ENCODE measurements at places on chromosomes 2 and 18. TPM values are rescaled to one million over a fixed set of nuclear protein-coding genes. Genes with fewer than 3 reads are reported as not detected.
A peak's percentile ranks its signal among the peaks of the same experiment; 100 is the strongest.

DNA sequence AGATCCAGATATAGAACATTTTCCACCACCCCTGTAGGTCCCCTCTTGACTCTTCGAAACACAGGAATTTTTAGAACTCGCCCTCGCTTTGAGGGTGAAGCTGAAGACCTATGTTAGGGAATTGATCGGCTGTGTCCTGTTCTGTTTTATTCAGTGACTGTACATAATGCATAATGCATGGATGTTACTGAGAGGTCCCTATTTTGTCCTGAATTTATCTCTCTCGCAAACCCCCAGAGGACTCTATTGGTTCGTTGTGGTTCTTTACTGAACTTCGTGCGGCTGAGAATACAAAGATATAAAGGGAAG lies 431 bp upstream of the EIF5B start:
- H3K27me3 ChIP-seq: no peaks in the 10 kb centered on the region
- H3K4me3 ChIP-seq: peak overlapping the region; percentile 95
- DNase-seq: peak; percentile 32
- peak overlapping the region; percentile 91 for H3K27ac ChIP-seq
- H3K36me3 ChIP-seq: peaks cover 6% of the 10 kb centered on the region
- H3K4me1 ChIP-seq: peaks cover 11% of the 10 kb centered on the region

GRCh38 chr2:54360055-54360792 lies 95.9 kb upstream of the SPTBN1 start:
- DNase-seq: no peak
- no peaks in the 10 kb centered on the region for H3K4me1 ChIP-seq
- H3K27me3 ChIP-seq: no peaks in the 10 kb centered on the region
- H3K4me3 ChIP-seq: no peak overlapping the region

DNA sequence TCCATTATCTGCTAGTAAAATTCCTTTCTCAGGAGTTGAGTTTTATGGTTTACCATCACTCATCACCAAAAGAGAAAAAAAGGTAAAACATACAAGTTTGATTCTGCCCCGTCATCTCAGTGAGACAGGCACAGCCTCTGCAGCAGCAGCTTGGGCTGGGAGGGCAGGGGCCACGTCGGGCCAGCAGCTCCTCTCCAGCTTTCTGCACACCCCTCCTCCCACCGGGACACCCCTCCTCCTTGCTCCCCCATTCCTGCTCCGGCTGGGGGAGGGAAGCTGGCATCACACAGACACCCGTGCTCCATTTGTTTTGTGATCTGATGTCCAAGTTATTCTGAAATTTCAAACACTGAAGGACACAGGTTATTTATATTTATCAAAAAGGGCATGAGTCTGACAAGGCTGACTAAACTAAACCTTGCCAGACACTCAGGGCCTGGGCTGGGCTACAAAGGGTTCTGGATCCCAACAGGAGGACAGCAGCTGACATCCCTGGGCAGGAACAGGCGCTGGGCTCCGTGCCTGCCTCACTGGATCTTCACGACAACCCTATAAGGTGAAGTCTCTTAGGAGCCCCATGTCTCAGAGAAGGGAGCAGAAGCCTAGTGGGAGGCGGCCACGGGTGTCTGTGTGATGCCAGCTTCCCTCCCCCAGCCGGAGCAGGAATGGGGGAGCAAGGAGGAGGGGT lies 71.4 kb downstream of the HDAC4 start:
- peak overlapping the region; percentile 13 for H3K27ac ChIP-seq
- H3K4me1 ChIP-seq: no peaks in the 10 kb centered on the region
- no peak overlapping the region for H3K4me3 ChIP-seq
- no peaks in the 10 kb centered on the region for H3K27me3 ChIP-seq
- no peaks in the 10 kb centered on the region for H3K36me3 ChIP-seq

GRCh38 chr2:15733867-15734673 lies 142.4 kb downstream of the DDX1 start:
- no peak overlapping the region for H3K4me3 ChIP-seq
- H3K27ac ChIP-seq: no peak overlapping the region
- no peaks in the 10 kb centered on the region for H3K27me3 ChIP-seq
- peaks cover 4% of the 10 kb centered on the region for H3K4me1 ChIP-seq
- H3K36me3 ChIP-seq: no peaks in the 10 kb centered on the region
- DNase-seq: no peak

- no peaks in the 10 kb centered on the region for H3K27me3 ChIP-seq
- H3K27ac ChIP-seq: no peak overlapping the region
- H3K4me1 ChIP-seq: no peaks in the 10 kb centered on the region
- DNase-seq: no peak
- no peak overlapping the region for H3K4me3 ChIP-seq
Measured at GRCh38 chr18:68548904-68549870, 165.7 kb downstream of the TMX3 start.

DNA sequence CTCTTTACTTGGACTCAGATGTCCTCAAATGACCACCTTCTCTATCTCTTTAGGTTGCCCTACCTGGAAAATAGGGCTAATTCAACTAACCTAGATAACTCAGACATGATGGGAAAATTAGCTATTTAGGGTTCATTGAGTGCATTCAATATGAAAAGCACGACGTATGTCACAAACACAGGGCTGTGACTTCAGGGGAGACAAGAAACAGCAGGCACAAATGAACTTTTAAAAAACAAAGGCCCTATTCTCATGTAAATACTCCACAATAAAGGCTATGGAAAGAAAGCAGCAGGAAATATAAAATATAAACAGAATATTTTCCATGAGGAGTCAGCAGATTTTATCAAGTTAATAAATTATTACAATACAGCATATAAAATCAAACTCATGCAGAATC lies 97.8 kb downstream of the SS18 start:
- no peak for DNase-seq
- no peaks in the 10 kb centered on the region for H3K27me3 ChIP-seq
- no peak overlapping the region for H3K4me3 ChIP-seq
- H3K4me1 ChIP-seq: no peaks in the 10 kb centered on the region
- no peak overlapping the region for H3K27ac ChIP-seq

DNA sequence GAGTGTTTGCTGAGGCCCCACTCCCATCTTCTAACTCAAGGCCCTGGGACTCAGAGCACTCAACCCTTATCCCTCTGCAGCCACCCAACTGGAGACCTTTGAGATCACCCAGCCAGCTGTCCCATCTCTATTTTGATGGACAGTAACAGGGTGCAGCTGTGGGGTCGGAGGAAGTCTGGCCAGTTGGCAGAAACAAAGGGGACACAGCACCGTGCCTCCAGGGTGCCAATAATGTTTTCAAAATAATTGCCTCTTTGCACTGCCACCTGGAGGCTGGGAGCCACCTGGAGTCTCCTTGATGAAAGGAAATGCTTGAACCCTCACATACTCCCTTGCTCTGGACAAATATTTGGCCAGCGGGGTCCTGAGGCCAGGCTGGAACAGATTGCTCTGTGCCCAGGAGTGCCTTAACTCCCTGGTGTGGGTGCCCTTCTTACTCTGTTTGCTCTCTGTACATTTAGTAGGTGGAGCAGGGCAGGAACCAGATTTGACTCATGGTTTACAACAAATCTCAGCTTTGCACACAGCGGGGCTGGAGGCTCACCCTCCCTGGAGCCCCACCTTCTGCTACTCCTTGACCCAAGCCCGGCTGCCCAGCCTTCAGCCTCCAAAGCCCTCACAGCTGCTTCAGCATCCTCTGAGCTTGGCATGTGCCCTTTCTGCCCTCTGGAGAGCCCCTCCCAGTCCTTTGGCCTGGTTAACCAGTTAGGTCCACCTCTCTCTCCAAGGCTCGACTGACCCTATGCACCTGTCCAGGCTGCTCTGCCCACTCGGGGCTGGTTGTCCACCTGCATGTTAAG lies 17.2 kb downstream of the MAL start:
- no peak overlapping the region for H3K27ac ChIP-seq
- H3K27me3 ChIP-seq: no peaks in the 10 kb centered on the region
- DNase-seq: no peak
- H3K4me1 ChIP-seq: no peaks in the 10 kb centered on the region

- H3K4me3 ChIP-seq: no peak overlapping the region
- no peaks in the 10 kb centered on the region for H3K4me1 ChIP-seq
- H3K36me3 ChIP-seq: no peaks in the 10 kb centered on the region
- no peak for DNase-seq
Measured at GRCh38 chr2:9765611-9766531, 77.4 kb upstream of the TAF1B start.

GRCh38 chr2:196639180-196640030 lies at the start of gene CCDC150:
TSS of gene CCDC150 (plus strand) at chr2:196639715. CDS start at chr2:196639767, 52 bp downstream.
- H3K36me3 ChIP-seq: no peaks in the 10 kb centered on the region
- H3K27ac ChIP-seq: no peak within 1 kb of the TSS
- DNase-seq: peak; percentile 95
- H3K4me1 ChIP-seq: no peaks in the 10 kb centered on the region
- peak within 1 kb of the TSS; percentile 68 for H3K4me3 ChIP-seq

GRCh38 chr2:142862299-142862698 lies 15.2 kb upstream of the KYNU start:
- no peaks in the 10 kb centered on the region for H3K27me3 ChIP-seq
- peaks cover 4% of the 10 kb centered on the region for H3K4me1 ChIP-seq

GRCh38 chr18:57630754-57631595 lies 9.3 kb upstream of the NARS1 start:
- H3K36me3 ChIP-seq: no peaks in the 10 kb centered on the region
- H3K4me1 ChIP-seq: no peaks in the 10 kb centered on the region
- peak overlapping the region; percentile 84 for H3K27ac ChIP-seq
- peak overlapping the region; percentile 68 for H3K4me3 ChIP-seq
- H3K27me3 ChIP-seq: no peaks in the 10 kb centered on the region

GRCh38 chr2:158194229-158194628 lies 92.6 kb downstream of the UPP2 start:
- no peaks in the 10 kb centered on the region for H3K27me3 ChIP-seq
- H3K36me3 ChIP-seq: no peaks in the 10 kb centered on the region
- no peak for DNase-seq
- peaks cover 9% of the 10 kb centered on the region for H3K4me1 ChIP-seq
- no peak overlapping the region for H3K27ac ChIP-seq
- H3K4me3 ChIP-seq: no peak overlapping the region

- no peaks in the 10 kb centered on the region for H3K27me3 ChIP-seq
- no peaks in the 10 kb centered on the region for H3K4me1 ChIP-seq
- H3K36me3 ChIP-seq: no peaks in the 10 kb centered on the region
- H3K4me3 ChIP-seq: no peak overlapping the region
- no peak overlapping the region for H3K27ac ChIP-seq
Measured at GRCh38 chr2:217370391-217370790, 510.5 kb upstream of the TNP1 start.

DNA sequence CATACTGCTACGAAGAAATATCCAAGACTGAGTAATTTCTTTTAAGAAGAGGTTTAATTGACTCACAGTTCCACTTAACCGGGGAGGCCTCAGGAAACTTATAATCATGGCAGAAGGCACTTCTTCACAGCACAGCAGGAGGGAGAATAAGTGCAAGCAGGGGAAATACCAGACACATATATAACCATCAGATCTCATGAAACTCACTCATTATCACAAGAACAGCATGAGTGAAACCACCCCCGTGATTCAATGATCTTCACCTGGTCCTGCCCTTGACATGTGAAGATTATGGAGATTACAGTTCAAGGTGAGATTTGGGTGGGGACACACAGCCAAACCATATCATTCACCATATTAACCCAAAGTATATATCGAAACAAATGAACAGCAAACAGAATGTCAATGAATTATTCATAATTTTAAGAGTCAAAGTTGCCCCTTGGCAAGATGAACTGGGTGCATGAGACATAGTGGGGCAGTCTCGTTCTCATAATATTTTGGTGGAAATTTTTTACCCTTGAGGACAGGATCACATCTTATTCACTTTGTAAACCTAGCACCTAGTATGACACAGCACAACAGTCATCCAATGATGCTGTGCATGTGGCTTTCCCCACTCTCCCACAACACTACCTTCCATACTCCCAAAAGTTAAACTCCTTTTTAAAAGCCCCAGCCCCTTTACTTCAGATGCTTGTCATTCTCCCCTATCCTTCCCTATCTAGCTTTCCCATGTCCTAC lies 425.3 kb downstream of the ZEB2 start:
- no peaks in the 10 kb centered on the region for H3K27me3 ChIP-seq
- no peaks in the 10 kb centered on the region for H3K36me3 ChIP-seq
- DNase-seq: no peak
- H3K27ac ChIP-seq: no peak overlapping the region

GRCh38 chr2:200968162-200968561 lies 4.7 kb upstream of the ORC2 start:
- no peaks in the 10 kb centered on the region for H3K36me3 ChIP-seq
- H3K27me3 ChIP-seq: no peaks in the 10 kb centered on the region
- peak; percentile 64 for DNase-seq
- peaks cover 4% of the 10 kb centered on the region for H3K4me1 ChIP-seq
- H3K4me3 ChIP-seq: no peak overlapping the region

DNA sequence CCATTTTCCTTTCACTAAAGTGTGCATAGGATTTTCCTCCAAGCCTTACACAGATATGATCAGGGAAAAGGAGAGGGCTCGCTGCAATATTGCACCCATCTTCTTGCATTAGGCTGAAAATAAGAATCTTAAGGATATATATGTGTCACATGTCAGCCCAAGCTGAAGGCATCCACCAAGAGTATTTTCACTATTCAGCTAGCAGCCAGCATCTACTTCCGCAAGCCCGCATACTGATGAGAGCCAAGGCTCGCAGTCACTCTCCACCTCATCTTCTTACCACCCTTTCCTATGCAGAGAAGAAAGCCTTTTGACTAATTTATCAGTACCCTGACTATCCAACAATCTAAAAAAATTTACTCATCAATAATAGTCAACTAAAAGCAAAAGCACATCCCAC lies 6.1 kb downstream of the TMEM163 start:
- H3K27me3 ChIP-seq: peaks cover 17% of the 10 kb centered on the region
- H3K4me1 ChIP-seq: peaks cover 3% of the 10 kb centered on the region
- no peak overlapping the region for H3K27ac ChIP-seq
- H3K36me3 ChIP-seq: no peaks in the 10 kb centered on the region
- H3K4me3 ChIP-seq: no peak overlapping the region

- H3K27me3 ChIP-seq: no peaks in the 10 kb centered on the region
- no peaks in the 10 kb centered on the region for H3K36me3 ChIP-seq
- no peaks in the 10 kb centered on the region for H3K4me1 ChIP-seq
- no peak overlapping the region for H3K27ac ChIP-seq
- DNase-seq: no peak
Measured at GRCh38 chr18:7584646-7585275, 17.6 kb downstream of the PTPRM start.

Gene TRABD2A
- total RNA-seq: 158 TPM

Gene IL37
- total RNA-seq: 0.99 TPM

Gene ATP6V1C2
- 1.4 TPM for total RNA-seq

Gene CXCR2
- 0.07 TPM for total RNA-seq

Gene CCDC150
- total RNA-seq: 10.3 TPM

Gene PDCD1
- 0.21 TPM for total RNA-seq

Gene CTNNA2
- 0.17 TPM for total RNA-seq

Gene GALNT13
- 0.07 TPM for total RNA-seq

Gene CYRIA
- 3.8 TPM for total RNA-seq

Gene APLF
- total RNA-seq: 0.96 TPM

Gene FER1L5
- not detected for total RNA-seq
